GM13976 (cell line): ENCODE measurements at places on chromosomes 1 and 21.

DNA sequence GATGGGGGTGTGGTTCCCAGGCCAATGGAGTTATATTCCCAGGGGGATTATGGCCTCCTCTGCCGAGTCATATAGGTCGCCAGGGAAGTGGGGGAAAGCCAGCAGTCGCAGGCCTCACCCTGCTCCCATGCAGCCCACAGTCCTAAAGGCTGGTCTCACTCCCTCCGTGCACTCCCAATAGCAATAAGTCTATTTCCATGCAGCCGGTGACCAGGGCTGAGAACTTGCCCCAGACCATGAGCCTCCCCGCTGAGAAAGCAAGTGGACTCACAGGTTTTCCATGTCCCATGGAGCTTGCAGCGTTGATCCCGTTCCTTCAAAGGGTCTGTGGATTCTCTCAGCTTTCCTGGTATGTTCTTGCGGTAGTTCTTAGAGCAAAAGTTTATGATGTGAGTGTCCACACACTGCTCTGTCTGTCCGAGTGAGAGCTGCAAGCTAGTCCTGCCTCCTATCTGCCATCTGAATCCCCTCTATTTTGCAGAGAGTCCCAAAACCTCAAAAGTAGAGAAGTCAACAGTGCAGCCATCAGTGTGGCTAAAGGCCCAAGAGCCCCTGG lies 81.7 kb upstream of the TMPRSS2 start:
- DNase-seq: no peak

GRCh38 chr1:181043025-181043888 lies 9.5 kb downstream of the MR1 start:
- DNase-seq: no peak

DNA sequence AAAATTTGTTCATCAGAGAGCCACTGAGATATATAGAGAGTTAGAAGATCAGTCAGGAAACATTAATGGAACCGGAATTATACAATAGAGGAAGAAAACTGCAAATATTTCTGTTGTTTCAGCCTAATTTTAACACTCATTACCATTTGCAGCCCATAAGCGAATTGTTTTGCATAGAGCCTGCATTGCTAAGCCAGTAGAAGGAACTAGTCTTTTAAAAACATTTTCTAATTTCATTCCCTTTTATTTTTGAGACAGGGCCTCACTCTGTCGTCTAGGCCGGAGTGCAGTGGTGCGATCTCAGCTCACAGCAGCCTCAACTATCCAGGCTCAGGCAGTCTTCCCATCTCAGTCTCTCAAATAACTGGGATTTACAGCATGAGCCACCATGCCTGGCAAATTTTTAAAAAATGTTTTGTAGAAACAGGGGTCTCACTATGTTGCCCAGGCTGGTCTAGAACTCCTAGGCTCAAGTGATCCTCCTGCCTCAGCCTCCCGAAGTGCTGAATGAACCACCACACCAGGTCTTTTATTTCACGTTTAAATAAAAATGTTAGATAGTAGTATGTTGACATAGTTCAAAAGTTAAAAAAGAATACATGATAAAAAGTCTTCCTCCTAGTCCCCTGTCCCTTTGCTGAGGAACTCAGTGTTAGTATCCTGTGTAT lies 25.3 kb downstream of the MPZL1 start:
- DNase-seq: no peak

DNA sequence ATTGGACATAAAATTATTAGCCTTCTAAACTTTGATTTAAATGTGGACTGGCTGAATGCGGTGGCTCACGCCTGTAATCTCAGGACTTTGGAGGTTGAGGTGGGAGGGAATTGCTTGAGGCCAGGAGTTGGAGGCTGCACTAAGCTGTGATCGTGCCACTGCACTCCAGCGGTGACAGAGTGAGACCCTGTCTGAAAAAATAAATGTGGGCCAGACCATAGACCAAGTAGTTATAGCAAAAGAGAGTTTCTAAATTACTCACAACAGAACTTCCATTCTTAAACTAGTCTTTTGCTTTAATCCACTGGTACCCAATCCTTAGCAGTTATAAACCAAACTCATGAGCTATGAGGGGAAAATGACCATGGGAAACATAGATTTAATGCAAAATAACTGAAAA lies 35.2 kb downstream of the RAP1A start:
- peak; percentile 46 for DNase-seq

DNA sequence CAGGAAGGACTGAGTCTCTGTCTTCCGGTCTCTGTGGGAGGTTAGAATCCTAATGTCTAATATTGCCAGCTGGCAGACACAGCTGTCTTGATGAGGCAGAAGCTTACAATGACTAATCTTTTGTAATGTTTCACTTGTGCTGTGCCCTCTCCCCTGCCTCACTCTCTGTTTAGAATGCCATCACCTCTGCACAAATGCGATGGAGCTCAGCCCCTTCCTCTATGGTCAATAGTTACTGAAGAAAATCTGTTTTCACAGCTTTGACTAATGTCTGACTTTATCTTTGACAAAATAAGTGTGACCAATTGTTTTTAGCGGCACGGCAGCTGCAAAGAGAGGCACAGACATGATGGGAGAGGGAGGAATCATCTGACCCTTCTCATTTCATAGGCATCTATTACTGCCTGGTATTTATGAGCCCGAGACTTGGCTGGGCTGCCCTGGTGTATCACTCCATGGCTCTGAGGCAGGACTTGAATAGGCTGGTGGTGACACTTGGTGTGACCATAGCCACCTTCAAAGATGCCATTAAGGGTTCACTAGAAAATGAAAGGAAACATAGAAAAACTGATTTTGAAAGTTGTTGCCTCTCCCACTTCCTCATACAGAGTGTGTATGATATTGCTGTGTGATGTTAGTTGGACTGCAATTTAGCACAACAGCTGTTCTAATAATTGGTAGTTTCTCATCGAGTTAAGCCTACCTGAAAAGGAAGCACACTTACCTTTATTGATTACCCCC lies 163.2 kb upstream of the NBPF11 start:
- DNase-seq: no peak

DNA sequence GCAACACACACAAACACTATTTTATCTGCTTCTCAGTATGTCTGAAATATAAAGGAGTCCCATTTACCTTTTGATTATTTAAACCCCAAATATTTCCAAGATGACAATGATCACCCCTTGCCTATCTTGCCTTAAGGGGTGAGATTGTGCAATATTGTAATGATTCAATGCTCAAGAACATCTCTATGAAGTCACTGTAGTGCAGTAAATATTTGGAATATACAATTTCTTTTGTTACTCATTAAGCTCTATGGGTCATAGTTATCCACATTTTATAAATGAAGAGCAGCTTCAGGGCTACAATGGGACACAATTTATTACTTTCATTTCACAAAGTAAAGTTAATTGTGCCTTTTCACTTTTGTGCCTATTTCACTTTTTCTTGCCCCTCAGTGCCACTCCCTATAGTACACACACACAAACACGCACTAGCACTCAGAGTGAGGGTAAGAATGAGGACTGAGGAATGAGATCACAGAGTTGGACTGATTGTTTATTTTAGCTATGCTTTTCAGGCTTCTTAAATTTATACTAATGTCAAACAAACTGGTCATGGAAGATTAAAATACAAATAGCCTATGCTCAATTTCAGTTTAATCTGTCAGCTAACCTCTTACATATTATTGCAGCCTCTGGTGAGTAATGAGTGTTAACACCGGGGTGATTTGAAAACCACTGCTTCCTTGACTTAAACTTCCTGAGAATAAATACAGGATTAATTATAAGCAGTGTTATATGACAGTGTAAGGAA lies 521.0 kb upstream of the B3GALT2 start:
- DNase-seq: no peak

GRCh38 chr1:29647581-29647980 lies 411.3 kb downstream of the PTPRU start:
- no peak for DNase-seq

DNA sequence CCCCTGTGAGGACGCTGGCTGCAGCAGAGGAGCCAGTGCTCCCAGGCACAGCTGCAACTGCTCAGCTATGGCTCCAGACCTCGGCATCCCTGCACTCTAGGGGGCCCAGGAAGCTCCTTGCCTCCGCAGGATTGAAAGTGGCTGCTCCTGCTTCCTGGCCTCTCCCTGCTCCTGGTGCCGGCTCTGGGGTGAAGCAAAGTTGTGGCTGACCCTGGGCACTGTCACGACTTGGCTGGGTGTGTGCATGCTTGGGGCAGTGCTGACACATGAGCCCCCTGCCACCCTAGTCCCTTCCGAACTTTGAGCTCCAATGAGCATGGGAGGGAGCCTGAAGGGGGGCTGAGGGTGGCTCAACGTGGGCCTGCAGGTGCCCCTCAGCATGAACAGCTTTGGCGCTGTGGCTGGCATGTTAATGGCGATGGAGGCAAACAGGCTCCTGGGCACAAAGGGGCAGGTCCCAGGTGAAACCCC lies 1512.2 kb downstream of the KCNT2 start:
- no peak for DNase-seq

- peak; percentile 34 for DNase-seq
These were observed 17.7 kb upstream of the SAMD11 start for GRCh38 chr1:905811-906599.

- DNase-seq: no peak
These were observed 457.3 kb upstream of the VAMP3 start for GRCh38 chr1:7313826-7314225.

GRCh38 chr1:6423321-6423999 lies 1.1 kb upstream of the ESPN start:
- peak; percentile 87 for DNase-seq

DNA sequence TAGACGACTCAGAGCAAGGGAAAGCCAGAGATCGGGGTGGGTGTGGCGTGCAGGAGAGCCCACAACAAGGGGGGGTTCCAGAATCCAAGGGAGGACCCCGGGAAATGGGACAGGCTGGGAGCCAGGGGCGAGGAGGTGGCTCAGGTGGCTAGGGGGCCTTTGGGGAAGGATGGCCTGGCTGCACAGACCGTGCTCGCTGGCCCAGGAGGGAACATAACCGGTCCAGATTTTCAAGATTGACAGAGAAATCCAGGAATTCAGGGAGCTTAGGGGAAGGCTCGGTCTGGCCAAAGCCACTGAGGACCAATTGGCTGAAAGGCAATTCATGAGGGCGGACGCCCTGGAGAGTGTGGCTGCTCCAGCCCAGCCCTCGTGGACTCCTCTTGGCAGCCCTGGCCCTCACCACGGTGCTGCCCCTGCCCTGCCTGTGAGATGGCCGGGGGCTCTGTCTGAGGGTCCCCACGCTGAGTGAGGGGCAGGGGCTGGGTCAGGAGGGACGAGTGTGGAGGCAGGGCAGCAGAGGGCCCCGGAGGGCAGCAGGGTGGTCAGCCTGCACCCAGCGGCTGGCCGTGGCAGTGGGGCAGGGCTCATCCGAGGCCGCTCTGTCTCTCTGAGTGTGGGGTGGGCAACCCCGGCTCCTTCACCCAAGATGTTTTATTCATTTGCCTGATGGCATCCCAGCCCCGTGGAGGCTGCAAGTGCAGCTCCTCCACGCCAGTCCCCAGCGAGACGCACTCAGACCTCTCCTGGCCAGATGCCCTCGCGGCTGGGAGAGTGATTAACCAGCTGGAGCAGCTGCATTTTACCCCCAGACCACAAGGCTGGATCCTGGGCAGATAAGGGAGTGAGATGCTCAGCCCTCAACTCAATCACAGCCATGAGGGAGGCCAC lies 5.6 kb upstream of the LRRC3 start:
- DNase-seq: no peak

DNA sequence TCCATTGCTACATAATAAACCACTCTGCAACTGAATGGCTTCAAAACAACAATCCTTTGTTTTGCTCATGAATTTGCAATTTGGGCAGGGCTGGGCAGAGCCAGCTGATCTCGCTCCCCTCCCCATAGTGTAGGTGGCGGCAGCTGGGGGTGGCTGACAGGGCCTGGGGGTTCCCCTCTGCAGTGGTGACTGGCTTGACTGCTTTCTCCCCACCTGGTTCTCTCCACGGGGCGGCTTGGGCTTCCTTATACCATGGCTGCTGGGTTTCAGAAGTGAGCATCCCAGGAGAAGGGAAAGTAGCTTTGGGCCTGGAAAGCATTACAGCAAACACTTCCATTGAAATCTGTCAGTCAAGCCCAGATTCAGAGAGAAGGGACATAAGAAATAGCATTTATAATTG lies 129.7 kb upstream of the ZBTB40 start:
- no peak for DNase-seq

- no peak for DNase-seq
These were observed 57.4 kb upstream of the NRIP1 start for GRCh38 chr21:15122241-15122640.

DNA sequence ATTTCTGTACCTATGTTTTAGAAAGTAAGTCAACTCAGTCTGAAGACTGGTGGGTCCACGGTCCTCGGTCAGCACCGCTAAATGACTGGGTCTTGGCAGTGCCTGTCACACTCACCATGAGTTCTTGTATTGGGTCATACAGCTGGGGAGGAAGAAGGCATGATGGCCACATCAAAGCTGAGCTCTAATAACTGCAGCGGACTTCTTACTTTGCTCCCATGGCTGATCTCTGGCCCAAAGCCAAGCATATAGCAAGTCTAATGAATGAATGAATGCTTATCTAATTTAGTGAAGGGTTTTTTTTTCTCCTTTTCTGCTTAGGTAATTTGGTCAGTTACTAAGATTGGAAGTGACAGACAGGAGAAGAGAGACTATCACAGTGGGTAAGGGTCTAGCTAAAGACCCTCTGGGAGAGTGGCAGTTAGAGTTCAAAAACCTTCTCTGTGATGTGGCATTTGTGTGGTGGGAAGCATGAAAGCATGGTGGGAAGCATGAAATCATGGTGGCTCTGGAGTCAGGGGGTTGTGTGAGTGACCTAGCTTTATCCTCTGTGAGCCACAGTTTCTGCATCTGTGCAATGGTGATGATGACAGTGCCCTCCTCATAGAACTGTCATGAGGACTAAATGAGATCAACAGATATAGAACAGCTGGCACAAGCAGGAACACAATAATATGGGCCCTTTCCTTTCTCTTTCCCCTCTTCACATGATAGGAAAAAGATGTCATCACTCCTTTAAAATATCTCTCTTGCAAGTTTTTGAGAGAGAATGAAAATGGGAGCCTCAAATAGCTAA lies 78.9 kb upstream of the JAK1 start:
- no peak for DNase-seq

GRCh38 chr1:218643281-218643680 lies 298.1 kb downstream of the TGFB2 start:
- no peak for DNase-seq

DNA sequence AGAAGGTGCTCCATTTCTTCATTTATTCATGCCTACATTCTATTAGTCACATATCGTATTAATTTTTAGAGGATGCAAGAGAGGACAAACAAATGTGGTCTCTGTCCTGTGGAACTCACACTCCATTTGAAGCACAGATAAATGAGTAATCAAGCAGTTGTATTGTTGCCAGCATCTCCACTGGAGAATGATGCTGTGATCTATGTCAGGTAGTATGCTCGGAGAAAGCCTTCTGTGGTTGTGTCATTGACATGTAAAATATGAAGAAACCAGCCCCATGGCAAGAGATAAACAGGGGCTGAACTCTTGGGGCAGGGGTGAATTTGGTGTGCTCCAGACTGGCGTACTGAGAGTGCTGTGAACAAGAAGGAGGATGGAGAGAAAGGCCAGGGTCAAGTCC lies 101.2 kb downstream of the FASLG start:
- DNase-seq: no peak

GRCh38 chr1:183339556-183340167 lies 78.5 kb downstream of the NMNAT2 start:
- no peak for DNase-seq
